ENCODE measurements at places on chromosomes 2 and 18.

GRCh38 chr2:196249171-196249570 is 77.8 kb upstream of the STK17B start:
- no peak for DNase-seq

DNA sequence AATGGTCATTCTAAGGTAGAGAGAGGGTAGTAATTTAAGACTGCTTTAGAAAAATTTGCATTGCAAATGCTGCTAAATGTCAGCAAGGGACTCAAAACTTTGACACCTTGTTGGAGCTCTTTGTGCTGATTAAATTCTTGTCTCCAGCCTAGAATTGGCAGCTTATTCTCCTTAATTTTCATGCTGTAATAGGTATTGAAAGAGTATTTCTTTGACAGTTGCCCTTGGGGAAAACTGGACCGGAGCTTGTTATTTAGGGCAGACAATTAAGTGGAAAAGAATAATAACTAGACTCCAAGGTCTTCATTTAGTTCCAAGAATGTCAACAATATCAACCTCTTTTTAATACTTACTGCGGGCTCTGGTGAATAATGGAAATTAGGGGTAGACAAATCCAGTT is 264.0 kb downstream of the TPGS2 start:
- DNase-seq: no peak

GRCh38 chr2:26770986-26771586 is 7.0 kb downstream of the SLC35F6 start:
- DNase-seq: peak; percentile 45

DNA sequence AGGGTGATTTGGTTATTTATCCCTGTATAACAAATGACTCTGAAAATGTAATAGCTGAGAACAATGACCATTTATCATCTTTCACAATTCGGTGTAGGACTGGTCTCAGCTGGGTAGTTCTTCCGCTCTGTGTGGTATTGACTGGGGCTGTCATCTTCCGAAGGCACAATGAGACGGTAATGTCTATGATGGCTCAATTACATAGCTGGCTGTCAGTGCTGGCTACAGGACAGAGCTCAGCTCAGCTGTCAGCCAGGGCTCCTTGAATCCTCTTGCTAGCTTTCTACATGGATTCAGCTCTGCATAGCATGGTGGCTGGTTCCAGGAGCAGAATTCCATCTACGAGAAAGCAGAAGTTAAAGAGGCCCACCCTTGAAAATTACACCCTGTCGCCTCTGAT is 483.8 kb downstream of the TDRD15 start:
- no peak for DNase-seq

GRCh38 chr18:36729197-36729596 is 99.6 kb downstream of the TPGS2 start:
- no peak for DNase-seq

- no peak for DNase-seq
Measured at GRCh38 chr2:232162187-232162586, 200.7 kb downstream of the DIS3L2 start.

GRCh38 chr2:10469301-10469700 is 21.2 kb upstream of the ODC1 start:
- no peak for DNase-seq

- DNase-seq: no peak
Measured at GRCh38 chr2:23721454-23721826, 205.5 kb downstream of the ATAD2B start.

DNA sequence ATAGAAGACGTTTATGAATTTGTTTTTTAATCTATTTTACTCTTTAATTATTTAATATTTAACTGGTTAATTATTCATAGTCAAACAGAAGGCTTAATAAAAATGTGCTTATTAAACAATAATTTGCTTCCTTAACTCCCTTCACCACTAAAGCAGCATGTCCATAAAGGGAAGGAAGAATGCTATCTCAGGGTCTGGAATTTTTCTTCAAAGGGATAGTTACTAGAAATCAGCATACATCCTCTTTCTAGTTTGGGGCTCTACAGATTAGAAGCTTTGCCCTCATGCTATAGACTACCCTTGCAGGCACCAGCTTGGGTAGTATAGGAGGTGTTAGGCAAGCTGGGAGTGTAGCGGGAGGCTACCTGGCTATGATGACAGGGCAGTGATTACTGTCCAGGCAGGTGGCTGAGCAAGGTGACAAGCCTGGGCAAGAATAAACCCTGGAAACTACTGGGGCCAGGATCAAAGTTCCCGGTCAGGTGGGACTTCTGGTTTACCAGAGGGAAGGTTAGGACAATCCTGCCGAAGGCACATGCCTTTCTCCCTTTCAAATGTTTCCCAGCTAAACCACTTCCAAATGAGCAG is 276.0 kb upstream of the REV1 start:
- DNase-seq: no peak

- peak; percentile 91 for DNase-seq
Measured at GRCh38 chr2:66929632-66930338, 467.3 kb upstream of the ETAA1 start.

GRCh38 chr2:150783896-150784295 is 296.4 kb upstream of the RND3 start:
- no peak for DNase-seq

DNA sequence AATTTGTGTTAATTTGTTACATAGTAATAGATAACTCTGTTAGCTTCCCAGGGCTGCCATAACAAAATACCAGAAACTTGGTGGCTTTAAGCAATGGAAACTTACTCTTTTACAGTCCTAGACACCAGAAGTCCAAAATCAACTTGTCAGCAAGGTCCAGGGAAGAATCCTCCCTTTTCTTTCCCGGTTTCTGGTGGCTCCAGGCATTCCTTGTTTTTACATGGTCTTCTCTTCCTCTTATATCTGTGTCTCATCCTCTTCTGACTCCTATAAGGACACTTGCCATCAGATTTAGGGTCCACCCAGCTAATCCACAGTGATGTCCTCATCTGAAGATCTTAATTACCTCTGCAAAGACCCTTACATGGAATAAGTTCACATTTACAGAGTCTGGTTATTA is 95.6 kb downstream of the DDX1 start:
- DNase-seq: no peak

DNA sequence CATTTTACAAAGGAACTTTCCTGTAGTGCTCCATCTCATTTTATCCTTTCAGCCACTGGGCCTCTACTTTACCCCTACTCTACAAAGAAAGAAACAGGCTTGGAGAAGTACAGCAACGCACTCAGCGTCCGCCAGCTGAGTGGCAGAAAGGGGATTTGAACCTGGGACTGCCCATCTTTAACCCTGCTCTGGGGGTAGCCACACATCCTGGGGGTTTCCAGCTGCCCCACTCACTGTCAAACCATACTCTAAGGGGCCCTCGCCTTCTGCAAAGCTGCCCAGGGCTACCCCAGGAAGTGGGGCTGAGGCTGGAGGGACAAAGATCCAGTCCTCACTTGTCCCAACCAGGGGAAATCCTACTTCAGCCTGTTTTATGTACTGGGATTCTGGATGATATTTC is 17.9 kb downstream of the HS1BP3 start:
- DNase-seq: no peak

DNA sequence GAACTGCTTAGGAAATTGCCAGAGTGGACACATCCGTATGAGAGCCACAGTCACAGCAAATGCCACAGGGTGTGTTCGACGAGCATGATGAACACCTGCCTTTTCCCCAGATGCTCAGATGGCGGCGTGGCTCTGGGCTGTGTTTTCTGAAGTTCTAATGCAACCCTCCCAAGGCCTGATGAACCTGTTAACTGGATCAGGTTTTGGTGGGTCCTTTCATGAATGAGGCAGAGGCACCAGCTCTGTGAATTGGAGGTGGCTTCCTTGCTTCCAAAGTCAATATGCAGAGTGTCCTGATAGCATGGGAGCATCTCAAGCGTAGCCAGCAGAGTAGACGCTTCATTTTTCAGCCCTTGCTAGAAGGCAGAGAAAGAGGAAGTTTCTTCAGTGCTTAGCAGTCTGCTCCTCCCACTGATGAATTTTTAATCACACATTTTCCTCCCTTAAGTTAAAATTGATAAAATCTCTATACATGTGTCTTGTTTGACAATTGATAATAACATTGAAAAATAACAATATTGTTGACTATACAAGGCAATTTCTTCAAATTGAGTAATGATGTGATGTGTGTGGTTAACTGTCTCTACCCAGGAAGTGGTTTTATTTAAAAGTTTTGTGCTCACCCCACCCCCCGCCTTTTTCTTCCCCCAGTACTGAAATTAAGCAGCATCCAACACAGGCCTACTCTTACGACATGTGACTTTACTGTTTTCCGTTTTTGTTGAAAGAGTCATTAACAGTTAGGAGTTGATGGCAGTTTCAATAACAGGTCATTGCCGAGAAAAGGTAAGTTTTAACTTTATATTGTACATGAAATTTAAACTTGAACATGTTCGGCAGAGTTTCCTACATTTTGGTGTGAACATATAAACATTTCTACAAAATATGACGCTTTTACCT is at the start of gene ARHGAP15:
TSS of gene ARHGAP15 (plus strand) at position 739 of the 900 bp plus-strand sequence.
- peak; percentile 17 for DNase-seq

GRCh38 chr2:20451341-20451740 is 4.5 kb downstream of the RHOB start:
- DNase-seq: peak; percentile 81

DNA sequence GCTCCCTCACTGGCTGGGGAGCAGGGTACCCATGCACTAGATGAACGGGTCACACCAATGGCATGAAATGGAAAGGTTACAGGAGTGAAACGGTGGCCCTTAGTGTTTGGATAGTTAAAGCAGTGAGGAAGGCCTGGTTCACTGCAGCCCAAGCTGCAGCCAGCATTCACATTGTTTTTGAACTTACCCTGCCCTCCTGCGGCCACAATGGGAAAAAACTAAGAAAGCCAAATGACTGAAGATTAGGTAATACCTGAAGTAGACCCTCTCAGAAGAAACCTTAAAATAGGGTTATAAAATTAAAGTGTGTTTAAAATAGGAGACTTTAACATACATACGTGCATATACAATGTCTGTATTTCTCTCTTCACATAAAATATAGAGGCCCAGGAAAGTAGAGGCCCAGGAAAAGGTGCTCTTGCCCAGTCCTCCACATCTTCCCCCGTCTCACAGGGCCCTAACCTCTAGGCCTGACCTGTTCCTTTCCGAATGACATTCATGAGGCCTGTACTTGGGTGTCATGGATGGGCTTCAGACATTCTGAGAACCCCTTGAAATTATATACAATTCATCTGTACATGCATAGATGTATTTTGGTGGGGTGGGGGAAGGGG is 33.3 kb downstream of the DOK1 start:
- DNase-seq: peak; percentile 80

- DNase-seq: no peak
Measured at GRCh38 chr2:23055251-23055650, 329.7 kb upstream of the KLHL29 start.

Measured in umbilical cord (tissue), 2 donors.